Stimulated activated CD4-positive, alpha-beta T cell treated with anti-CD3 and anti-CD28 coated beads, Interleukin-15, amount 100 ng/mL, for 48 hours (primary cell): ENCODE measurements at places on chromosomes 13 and 19.
A peak's percentile ranks its signal among the peaks of the same experiment; 100 is the strongest.

DNA sequence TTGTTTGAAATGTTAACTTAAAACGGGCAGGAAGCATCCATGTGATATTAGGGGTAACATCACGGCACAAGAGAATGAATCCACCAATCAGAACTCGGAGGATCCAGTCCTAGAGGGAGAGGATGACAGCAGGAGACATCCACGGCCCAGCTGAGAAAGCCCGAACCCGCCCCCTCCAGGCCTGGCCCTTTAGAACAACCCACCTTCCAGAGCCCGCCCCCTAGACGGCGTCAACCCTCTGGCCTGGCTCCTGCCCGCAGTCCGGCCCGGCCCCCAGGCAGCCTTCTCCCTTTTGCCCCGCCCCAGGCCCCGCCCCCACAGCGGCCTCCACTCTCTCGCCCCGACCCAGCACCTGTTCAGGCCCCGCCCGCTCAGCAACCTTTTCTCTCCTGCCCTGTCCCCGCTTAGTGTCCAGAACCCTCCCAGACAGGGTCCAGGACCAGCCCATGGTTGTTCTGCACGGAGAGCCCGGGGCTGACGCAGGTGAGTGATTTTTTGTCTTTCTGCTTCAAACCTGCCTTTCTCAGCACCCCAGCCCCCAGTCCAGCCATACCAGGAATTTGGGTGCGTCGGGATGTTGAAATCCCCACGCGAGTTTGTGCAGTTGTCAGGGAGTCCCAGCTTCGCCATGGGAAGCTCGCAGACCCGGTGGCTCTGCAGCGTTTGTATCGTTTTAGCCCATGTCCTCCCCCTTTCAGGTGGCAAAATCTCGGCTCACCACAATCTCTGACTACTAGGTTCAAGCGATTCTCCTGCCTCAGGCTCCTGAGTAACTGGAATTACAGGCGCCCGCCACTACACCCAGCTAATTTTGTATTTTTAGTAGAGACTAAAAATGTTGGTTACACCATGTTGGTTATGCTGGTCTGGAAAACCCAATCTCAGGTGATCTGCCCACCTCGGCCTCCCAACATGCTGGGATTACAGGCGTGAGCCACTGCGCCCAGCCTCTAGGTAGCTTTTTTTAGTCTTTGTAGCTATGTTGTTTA lies 16.1 kb downstream of the ZNF816 start:
- no peak for DNase-seq

- no peak for DNase-seq
Observed at GRCh38 chr13:51278426-51279130, 56.4 kb downstream of the FAM124A start.

DNA sequence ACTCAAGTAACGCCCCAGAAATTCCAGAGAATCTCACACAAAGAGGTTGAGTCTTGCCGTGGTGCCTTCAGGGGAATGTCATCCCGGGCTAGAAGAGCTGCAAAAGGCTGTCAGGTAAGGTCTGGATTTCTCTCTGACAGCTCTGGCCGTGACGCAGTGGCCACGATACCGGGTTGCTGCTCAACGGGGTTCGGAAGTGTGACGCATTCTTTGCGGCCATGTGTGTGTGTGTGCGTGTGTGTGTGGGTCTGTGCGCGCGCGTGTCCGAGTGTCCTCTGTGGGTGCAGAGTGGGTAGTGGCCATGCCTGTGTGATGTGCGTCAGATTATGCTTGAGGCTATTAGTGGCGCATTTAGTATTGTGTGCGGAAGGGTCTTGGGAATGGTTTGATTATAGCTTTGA lies 306 bp downstream of the ZNF540 start:
- peak; percentile 36 for DNase-seq

DNA sequence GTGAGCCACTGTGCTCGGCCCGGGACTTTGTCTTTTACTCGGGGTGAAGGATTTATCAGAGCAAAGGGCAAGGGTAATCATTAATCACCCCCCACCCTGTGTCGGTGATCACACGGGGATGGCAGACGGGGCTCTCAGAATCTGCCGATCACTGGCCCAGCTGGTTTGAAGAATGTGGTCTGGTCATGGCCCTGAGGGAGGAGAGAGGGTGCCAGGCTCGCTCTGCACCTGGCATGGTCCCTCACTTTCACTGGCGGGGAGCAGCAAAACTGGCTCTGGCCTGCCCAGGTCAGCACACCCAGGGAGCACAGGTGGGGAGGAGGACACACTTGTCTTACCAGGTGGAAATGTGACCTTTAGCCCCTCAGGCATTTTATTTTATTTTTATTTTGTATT lies 10.2 kb downstream of the REEP6 start:
- DNase-seq, result no peak

- no peak for DNase-seq
Observed at GRCh38 chr13:52978989-52979388, 49.6 kb upstream of the OLFM4 start.

GRCh38 chr13:32783067-32783466 lies 196.8 kb downstream of the PDS5B start:
- DNase-seq, result peak; percentile 3

DNA sequence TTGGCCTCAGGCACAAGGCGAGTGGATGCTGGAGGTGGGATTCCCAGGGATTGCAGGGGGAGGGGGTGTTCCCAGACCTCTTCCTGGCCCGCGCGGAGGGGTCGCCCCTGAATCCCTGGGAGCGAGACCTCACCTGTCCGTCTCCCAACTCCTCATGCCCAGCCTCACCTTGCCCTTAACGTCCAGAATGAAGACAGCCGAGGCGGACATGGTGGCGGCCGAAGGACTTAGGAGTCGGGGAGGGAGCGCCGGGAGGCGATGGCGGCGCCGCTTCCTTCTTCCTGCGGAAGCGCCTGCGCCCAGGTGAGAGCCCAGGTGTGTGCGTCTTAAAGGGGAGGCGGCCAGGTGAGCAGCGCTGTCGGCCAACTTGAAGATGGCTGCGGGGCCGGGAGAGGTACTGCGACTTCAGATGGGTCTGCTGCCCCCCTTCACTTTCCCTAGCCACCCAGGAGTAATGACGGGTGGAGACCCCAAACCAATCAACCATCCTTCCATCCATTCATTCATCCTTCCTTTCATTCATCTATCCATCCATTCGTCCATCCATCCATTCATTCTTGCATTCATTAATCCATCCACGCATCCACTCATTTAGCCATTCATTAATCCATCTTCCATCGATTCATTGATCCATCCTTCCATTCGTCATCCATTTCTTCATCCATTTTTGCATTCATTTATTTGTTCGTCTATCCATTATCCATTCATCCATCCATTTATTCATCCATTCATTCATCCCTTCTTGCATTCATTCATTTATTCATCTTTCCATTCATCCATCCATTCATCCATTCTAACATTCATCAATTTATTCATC lies at the start of gene AP1M2:
AP1M2 (minus strand) TSS at position 291 of the 817 bp plus-strand sequence; CDS start at position 210, 81 bp downstream.
- DNase-seq, result no peak
